AML-193 (cell line): ENCODE measurements at places on chromosomes 4 and X.

DNA sequence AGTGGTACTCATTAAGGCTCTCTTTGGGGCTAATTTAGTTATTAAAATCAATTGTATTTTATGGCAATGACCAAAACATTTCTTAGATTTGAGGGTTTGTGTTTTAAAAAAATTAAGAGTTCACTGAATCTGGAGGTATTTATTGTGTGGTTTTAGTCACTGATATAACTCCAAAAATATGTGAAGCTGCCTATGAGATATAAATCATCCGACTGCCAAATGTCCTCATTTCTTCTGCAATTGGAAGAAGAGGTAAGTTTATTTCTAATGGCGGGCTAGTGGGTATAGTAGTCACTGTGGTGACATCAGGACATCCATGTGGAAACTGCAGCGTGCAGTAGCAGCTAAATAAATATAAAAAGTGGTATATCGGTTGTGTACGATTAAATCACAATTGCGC lies 205.5 kb downstream of the MID1 start:
- no peak for DNase-seq

- no peak for DNase-seq
Measured at GRCh38 chr4:45353161-45353560, 626.8 kb upstream of the GNPDA2 start.

DNA sequence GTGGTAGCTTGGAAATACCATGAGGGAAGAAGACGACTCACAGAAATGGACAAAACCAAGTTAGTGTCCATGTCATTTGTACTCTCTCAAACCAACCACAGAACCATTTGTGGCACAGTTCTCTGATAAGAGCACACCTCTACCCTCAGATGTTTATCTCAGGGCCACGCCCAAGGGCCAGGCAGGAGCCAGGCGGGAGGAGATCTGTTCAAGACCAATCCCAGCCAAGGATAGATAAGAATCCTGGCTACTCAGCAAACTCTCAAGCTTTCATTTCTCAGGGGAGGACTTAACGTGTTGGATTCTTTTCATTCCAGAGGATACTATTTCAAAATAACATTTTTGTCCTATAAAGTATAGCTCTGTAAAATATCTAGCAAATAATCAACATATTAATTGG lies 95.0 kb downstream of the NYX start:
- no peak for DNase-seq

DNA sequence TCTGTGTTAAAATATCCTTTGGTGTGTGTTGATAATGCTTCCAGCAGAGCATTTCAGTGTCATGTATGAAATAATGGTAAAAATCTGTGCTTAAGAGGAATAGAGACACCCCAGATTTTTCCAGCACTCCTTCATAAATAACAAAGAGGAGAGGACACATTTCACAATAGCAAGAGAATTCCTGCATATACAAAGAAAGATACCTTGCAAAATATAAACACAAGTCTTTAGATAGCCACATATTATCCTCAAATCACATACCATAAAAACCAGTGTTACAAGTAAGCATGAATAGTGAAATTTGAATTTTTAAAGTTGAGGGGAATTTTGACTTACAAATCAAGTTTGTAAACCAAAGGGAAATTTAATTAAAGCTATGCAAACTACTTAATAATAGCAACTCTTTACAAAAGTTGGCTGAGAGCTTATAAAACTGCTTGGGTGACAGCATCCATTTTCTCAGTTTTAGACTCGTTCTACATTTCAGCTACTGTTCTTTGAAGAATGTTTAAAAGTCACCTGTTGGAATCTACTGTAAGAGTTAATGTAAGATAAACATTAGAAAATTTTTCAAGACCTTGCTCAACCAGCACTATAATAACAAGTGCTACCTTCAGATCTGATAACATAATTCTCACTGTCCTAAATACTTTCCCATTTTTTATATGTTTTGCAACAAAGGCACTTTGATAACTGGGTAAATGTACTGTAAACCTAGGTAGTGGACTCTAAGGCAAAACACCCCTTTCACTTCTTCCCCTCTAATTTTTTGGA lies 3.7 kb downstream of the APELA start:
- DNase-seq: no peak

DNA sequence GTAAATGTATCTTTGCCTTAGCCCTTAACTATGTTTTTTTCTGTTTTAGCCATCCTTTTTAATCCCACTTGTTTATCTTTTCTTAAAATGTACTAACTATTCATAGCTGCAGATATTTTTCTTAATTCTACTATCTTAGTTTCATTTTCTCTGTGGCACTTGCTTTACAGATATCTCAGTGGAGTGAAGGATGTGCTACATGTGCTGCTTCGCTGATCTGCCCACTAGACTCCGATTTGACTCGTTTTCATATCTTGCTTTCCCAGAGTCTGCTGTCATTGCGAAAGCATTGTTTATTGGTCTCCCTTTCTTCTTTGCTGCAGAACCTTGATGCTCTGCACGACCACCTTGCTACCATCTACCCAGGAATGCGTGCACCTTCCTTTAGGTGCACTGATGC lies 30.6 kb downstream of the GUCY1B1 start:
- DNase-seq: no peak

- DNase-seq: no peak
Measured at GRCh38 chr4:66489783-66490452, 819.6 kb upstream of the EPHA5 start.

DNA sequence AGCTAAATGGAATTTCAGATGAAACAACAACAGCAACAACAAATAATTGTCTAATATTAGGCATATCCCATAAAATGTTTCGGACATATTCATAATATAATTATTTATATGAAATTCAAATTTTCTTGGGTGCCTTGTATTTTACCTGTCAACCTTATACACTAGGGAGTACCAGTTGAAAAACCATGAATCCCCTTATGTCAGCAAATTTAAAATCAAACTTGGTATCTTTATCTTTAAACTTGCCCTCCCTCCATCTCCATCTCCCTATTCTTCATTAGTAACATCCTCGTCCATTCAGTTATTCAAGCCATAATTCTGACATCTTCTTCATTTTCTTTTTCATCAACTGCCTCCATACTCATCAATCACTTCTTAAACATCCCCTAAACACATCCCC lies 974.5 kb upstream of the HS3ST1 start:
- no peak for DNase-seq

DNA sequence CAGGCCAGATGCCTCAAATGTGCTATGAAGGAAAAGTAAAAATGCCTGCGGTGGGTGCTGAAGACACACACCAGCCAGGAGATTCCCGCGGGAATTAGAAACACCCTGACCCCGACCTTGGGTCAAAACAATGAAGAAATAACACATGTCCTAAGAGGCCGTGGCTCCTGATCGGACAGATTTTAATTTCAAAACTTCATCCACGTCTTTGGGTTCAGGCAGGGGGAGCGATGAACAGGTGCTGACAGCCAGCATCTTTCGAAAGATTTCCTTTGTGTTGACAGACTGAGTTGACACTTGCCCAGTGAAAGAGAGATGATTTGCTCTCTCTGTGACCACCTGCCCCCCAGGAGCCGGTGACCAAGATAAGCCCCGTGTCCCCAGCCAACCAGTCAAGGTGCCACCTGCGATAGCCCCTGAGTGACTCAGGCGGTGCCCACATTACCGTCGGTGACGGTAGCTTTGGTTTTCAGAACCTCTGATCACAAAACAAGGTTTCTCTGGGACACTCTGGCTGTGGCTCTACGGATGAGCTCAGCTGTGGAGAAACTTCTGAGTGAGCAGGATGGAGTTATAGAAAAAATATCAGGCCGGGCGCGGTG lies 11.0 kb upstream of the IL3RA start:
- no peak for DNase-seq

DNA sequence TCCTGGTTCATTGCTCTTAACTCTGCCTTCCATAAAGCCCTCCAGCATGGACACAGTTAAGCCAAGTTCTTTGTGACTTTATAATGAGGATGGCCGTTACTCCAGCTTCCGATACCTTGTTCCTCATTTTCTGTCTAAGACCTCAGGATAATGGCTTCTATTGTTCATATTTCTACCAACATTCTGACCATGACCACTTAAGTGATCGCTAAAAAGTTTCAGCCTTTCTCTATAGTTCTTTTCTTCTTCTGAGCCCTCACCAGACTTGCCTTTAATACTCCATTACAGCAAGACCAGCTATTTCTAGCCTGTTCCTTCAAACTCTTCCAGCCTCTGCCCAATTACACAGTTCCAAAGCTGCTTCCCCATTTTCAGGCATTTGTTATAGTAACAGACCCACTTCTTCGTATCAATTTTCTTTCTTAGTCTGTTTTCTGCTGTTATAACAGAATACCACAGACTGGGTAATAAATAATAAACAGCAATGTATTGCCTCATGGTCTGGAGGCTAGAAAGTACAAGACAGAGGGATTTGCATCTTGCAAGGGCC lies 12.3 kb downstream of the RNF175 start:
- no peak for DNase-seq

DNA sequence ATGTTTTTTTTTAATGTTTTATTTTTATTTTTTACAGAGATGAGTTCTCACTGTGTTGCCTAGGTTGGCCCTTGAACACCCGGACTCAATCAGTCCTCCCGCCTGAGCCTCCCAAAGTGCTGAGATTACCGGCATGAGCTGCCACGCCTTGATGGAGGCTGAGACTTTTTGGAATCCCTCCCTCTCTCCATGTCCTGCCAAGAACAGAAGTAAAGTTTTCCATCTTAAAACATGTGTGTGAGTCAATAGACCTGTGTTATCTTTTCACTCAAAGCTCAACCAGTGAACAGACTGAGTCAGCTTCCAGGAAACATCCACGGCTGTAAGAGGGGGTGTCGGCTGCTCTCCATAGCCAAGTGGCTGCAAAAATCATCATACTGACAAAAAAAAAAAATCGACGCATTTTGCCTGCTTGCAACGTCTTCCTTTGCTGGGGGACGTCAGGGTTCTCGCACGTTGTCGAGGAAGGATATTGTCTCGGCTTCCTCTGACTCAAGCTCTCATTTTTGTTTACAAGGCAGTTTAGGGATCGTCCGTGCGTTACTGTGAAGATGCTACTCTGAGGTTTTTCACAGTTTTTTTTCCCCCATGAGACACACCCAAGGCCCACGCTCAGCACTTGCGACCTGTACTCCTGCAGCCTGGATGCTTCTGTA lies 10.0 kb upstream of the ASMTL start:
- no peak for DNase-seq

- no peak for DNase-seq
Measured at GRCh38 chr4:184316821-184317220, 99.1 kb upstream of the ENPP6 start.

- no peak for DNase-seq
Measured at GRCh38 chrX:80388206-80388605, 32.0 kb upstream of the TENT5D start.

GRCh38 chrX:74450803-74451449 lies 29.6 kb downstream of the SLC16A2 start:
- peak; percentile 64 for DNase-seq

- no peak for DNase-seq
Measured at GRCh38 chr4:174474457-174475075, 47.7 kb downstream of the HPGD start.

GRCh38 chrX:139831675-139832456 lies 101.0 kb downstream of the ATP11C start:
- no peak for DNase-seq

DNA sequence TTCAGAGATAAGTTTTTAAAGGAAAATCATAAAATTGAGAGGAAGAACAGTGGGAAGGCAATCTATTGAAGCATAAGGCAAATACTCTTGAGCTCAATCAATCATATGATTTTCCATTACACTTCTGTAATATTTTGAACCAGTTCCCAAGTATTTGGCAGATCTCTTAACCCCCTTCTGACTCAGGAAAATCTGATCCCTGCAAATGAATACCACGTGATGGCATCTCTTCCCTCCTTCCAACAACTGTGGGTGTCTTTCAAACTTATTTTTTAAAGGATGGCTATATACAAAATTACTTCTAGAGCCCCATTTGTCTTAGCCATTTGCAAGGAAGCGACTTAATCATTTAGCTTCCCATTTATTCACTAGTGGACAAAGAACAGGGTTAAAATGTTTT lies 41.9 kb downstream of the AMOT start:
- DNase-seq: no peak

DNA sequence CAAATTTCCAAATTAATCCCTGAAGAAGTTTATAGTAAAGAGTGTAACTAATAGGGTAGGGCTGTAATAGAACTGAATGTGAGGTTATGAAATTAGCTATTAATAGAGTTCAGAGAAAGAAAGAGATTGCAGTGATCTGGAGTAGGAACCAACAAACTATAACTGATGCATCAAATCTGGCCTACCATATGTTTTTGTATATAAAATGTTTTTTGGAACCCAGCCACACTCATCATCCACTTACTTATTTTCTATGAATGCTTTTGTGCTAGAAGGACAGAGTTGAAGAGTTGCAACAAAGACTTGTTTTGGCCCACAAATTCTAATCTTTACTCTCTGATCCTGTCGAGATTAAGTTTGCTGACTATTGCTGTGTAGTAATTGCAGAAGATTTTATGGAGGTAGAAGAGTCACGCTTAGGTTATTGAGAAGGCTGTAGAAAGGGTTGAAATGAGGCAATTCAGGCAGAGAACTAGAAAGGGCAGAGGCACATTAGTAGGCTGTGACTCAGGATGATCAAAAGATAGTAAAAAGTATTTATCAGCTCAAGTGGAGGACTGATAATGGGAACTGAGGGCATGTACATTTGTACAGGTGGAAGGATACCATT lies 298.7 kb upstream of the EMCN start:
- no peak for DNase-seq

- no peak for DNase-seq
Measured at GRCh38 chr4:143337600-143338287, 1.1 kb downstream of the GAB1 start.

- no peak for DNase-seq
Measured at GRCh38 chr4:90889171-90889570, 762.0 kb downstream of the CCSER1 start.

DNA sequence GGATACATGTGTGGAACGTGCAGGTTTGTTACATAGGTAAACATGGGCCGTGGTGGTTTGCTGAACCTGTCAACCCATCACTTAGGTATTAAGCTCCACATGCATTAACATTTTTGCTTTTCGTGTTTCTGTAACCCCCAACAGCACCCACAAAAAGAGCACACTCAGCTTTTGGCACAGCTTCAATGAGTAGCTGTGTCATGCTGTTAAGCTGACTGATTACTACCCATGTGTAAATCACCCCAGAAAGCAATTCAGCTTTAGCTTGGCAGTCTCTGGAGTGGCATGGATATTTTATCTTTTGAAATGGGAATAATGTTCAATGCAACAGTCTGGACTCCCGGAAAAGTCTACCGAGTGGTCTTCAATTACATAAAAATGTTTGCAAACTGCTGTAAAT lies 734.3 kb downstream of the STIM2 start:
- DNase-seq: no peak
